Kasumi-1 (cell line): ENCODE measurements at places on chromosomes 3 and 15.

- DNase-seq = peak; percentile 99
Observed at GRCh38 chr3:71542521-71543370, 40.8 kb downstream of the FOXP1 start.

DNA sequence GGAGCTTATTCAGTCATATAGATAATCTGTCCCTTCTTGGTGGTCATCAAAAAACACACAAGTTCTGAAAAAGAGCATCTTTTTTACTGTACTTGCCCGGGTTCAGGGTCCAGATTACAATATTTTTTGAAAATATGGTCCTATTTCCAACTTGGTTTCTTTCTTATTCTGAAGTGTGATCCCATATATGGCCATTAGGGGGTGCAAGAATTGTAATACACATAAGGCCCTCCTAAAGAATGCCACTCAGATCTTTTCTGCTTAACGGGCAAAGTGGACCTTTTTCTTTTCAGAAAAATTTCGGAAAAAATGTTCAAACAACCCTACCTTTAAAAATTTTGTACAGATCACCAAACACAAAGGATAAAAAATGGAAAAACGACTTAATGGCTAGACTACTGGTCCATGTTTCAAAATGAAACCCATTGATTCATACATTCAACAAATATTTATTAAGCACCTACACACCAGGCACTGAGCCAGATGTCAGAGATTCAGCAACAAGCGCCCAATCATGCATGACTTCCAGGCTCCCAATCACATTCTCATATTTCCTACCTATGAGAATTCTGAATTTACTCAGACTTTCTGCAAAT is 102.0 kb upstream of the MYRIP start:
- DNase-seq = peak; percentile 14

- DNase-seq = no peak
Observed at GRCh38 chr3:182124187-182124586, 412.5 kb downstream of the SOX2 start.

GRCh38 chr3:196875258-196875657 is 7.5 kb downstream of the SENP5 start:
- no peak for DNase-seq

DNA sequence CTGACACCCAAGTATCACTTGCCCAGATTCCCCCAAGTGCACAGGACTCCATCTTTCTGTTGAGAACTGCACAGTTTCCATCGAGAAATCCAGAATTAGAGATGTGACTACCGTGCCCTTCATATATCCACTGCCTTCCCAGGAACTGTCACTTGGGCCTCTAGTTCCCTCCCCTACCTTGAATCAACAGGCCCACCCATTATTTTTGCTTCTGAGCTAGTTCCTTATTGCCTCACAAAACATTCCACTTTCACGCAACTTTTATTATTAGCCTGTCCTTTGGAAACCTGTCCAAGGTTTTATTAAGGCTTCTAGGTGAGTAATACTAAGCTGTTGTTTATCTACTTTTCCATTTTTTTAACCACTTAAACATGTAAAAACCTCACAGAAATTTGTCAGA is 17.1 kb upstream of the SLC30A4 start:
- DNase-seq = no peak

DNA sequence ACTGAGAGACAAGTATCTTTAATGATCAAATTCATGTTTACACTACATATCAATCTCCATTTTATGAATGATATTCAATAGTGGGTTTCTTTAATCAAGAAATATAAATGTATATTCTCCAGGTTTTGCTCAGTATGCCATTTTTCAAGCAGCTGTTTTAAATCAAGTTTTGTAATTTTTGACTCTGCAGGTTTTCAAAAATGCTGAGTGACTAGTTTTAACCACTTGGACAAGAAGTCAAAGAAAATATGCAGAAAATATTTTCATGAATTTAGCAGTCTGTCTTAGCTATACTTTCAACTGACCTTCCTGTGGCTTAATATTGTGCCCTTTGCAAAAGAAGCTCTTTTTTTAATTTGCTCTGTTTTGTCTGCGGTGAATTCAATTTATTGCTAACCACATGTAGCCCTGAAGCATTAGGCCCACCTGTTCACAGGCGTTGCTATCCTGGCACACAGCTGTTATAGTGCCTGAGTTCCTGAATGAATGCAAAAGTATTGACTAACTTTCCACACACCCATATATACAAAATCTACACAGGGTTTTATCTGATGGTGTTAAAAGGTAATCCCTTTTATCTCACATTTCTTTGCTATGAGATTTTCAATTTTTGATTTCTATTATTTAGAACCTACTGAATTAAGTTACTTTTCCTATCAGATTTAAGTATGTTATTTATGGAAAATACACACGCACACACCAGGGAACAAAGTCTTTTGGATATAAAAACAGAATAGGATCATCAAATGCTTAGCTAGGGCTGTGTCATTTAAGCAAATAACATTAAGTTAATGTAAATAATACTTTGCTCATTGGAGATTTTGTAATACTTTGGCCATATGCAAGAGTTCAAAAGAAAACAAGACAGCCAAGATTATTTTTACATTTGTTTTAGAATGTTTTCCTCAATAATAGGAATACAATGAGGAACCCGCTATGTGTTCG is 1166.1 kb upstream of the GBE1 start:
- DNase-seq = no peak

GRCh38 chr15:93159930-93160329 is 70.9 kb upstream of the RGMA start:
- no peak for DNase-seq

- DNase-seq = no peak
Observed at GRCh38 chr15:61126811-61127210, 102.3 kb downstream of the RORA start.

GRCh38 chr15:71397377-71397776 is 282.1 kb downstream of the THSD4 start:
- DNase-seq = no peak
